Activated CD8-positive, alpha-beta T cell treated with anti-CD3 and anti-CD28 coated beads, Interleukin-2, amount 10 ng/mL, durations not matched to agents 7 days and 5 days (primary cell): ENCODE measurements at places on chromosomes 1 and 21. TPM values are rescaled to one million over a fixed set of nuclear protein-coding genes. Genes with fewer than 3 reads are reported as not detected.

DNA sequence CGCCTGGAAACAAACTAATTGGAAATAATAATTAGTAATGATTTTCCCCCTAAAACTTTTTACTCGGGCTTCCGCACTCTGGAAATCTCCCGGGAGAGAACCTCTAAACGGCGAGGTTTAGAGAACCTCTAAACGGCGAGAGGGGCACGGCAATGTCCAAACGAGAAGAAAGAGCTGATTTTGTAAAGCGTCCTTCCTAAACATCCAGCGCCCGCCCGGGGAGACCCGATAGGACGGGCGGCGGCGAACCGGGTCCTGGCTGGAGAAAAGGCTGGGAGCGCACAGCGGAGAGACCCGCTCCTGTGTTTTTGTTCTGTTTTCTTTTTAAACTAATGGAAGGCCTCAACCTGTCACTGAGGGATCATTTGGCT, 1.6 kb downstream of the PAX7 start:
- no peak for DNase-seq

- no peak for DNase-seq
Measured at GRCh38 chr1:234687011-234687410, 77.0 kb upstream of the IRF2BP2 start.

The PGBD5 gene
- total RNA-seq, result not detected

The SLFNL1 gene
- total RNA-seq, result 0.29 TPM

GRCh38 chr1:84479998-84480397, 932 bp downstream of the RPF1 start:
- no peak for DNase-seq

GRCh38 chr1:31689854-31690253, 14.0 kb downstream of the COL16A1 start:
- DNase-seq, result no peak

- no peak for DNase-seq
Measured at GRCh38 chr1:103110701-103111100, 2.4 kb upstream of the COL11A1 start.
